ENCODE measurements at places on chromosomes 12 and 14. TPM values are rescaled to one million over a fixed set of nuclear protein-coding genes. Genes with fewer than 3 reads are reported as not detected.

Gene OR6C1
- total RNA-seq, result not detected

Gene RND1
- 14.9 TPM for total RNA-seq

Gene INHBC
- not detected for total RNA-seq

DNA sequence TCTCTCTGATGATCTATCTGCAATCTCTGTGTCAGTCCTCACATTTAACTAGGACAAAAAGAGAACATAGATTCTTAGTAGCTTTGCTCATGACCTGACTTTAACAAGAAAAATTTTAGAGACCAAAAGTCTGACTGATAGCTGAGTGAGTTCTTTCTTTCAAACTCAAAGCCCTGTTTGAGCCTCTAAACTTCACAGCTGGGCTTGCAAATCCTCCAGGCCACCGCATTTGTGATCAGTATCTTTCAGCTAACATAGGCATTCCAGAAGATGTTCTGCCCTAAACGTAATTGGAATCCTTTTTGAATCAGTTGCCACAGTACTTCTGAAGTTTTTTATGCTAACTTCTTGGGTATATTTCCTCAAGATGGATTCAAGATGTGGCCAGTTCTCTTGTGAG, 459.0 kb downstream of the DPF3 start:
- DNase-seq, result no peak

DNA sequence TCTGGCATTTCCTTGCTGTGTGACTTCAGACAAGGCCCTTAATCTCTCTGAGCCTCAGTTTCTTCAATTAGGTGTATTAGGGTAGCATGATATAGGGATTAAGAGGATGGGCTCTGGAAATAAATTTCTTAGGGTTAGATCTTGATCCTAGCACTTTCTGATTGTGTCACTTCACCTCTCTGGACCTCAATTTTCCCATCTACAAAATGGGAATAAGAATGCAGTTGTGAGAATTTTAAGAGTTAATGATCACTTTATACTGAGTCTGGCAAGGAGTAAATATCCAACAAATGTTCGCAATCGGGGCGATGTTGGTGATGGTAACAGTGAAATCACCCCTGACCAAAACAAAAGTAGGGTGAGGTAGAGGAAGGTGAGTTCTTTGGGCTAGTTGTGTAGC, 4.0 kb downstream of the RPH3A start:
- DNase-seq, result no peak
